ENCODE measurements at places on chromosomes 13 and 19.

DNA sequence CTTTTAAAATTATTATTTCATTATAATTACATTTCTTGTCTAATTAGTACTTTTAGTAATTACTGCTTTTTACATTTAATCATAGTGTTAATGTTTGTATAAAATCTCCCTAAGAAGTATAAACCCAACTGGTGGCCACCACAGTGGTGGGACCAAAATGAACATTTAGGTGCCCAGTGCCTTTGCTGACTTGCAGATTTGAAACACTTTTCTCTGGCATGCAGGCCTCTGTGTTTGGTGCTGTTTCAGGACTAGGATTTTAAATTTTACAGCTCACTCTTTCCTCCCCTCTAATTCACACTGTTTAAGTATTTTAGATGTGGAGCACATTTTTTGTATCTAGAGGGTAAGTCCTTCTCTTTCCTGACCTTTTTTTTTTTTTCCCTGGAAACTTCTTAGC, 17.5 kb downstream of the UBAC2 start:
- no peak for DNase-seq

DNA sequence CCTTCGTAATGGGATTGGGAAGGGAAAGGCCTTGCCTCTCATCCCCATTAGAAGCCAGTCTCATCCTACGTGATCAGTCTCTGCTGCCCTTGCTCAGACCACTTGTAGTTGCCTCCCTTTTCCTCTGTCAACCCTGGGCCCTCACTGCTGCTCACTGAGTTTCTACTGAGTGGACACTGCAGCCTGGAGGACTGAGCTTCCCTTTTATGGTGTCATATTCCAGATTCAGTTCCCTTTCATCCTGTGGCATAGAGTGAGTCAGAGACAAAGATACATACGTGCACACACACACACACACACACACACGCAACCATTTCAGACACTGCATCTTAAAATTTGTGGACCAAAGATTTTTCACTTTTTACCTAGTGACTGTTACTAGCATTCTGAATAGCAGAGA, 56.6 kb downstream of the COG3 start:
- DNase-seq: no peak

- DNase-seq: no peak
Measured at GRCh38 chr13:67106502-67107057, 123.6 kb downstream of the PCDH9 start.

- DNase-seq: no peak
Measured at GRCh38 chr13:98535501-98536354, 41.2 kb downstream of the STK24 start.

- DNase-seq: no peak
Measured at GRCh38 chr19:32877977-32878745, 8.6 kb upstream of the SLC7A9 start.

DNA sequence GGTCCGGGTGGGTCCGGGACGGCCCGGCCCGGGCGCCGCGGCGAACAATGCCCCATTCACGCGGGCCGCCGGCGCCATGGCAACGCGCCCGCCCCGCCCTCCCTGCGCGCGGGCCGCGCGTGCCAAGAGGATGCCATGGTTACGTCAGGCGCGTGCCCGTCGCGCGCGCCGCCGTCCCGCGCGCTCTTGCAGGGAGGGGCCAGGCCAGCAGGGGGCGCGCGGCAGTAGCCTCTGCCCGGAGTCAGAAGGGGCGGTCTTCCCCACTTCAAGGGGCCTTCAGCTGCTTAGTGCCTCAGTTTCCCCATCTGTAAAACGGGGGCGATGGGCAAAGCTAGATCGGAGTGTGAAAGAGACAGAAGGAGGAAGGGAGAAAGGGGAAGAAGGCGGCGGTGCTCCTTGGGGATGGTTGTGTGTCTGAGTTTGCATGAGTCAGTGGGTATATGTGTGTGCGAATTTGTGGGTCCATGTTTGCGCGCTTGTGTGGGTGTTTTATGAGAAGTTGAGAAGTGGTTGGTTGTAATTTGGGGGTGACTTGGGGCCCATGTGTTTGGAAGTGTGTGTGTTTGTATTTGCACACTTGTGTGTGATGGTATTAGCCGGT, 11.6 kb upstream of the NFIX start:
- DNase-seq: peak; percentile 81

- peak; percentile 82 for DNase-seq
Measured at GRCh38 chr19:14561847-14562351, 10.0 kb downstream of the NDUFB7 start.

DNA sequence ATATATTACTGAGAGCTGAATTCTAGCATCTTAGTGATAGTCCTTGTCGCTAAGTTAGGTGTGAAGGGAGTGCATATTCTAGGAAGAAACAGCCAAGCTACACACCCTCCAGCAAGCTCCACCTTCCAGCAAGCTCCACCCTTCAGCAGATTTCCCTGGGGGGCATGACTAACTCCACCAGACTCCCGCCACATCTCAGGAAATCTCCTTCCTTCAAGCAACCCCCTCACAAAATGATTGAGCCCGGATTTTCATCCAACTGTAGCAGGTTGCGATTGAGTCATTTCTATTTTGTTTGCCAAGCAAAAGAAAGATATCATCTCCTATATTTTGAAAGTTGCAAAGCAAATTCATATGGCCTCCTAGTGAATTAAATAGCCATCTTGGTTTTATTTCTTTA, 162.1 kb upstream of the TMTC4 start:
- DNase-seq: no peak

- DNase-seq: no peak
Measured at GRCh38 chr19:17830567-17831418, 9.5 kb upstream of the INSL3 start.

GRCh38 chr19:44590245-44591059, 22.9 kb upstream of the IGSF23 start:
- DNase-seq: no peak

- DNase-seq: no peak
Measured at GRCh38 chr19:12034620-12035019, 859 bp downstream of the ZNF433 start.

- DNase-seq: peak; percentile 32
Measured at GRCh38 chr19:6685482-6685881, 15.5 kb upstream of the TNFSF14 start.

DNA sequence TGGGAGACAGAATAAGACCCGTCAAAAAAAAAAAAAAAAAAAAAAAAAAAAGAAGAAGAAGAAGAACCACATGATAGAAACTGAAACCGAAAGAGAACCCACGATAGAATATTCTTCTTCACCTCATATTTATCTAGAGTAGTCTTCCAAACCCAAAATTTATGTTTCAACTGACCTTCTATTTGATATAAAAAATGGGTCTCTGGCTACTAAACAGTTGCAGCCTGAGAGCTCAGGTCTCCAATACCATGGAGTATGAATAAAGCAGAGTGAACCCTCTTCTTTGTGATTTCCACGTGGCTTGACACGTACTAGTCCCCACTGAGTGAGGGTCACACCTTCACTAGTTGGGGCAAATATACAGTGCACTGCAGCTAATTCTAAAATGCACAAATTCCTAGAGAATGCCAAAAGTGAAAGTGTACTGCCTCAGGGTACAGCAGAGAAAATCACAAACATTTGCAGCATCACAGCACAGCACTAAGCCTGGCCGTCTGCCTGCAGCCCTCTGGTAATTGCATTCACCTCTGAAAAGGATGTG, 30.8 kb upstream of the RFC3 start:
- no peak for DNase-seq

- no peak for DNase-seq
Measured at GRCh38 chr13:38687246-38688229, 661 bp downstream of the FREM2 start.

DNA sequence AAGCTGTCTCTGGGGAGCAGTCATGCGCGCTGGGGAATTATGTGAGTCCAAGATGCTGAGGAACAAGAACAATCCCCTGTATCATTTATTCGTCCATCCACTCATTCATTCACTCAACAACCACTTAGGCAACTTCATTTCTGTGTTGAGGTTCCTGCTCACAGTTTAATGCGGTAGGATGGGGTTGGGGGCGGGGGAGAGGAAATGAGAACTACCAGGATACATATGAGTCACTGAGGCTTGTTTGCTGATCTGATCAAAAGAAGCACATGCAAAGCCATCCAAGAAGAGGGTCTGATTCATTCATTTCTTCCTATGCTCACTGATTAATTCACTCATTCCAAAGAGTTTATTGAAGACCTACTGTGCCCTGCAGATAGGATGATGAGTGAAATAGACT, 20.9 kb downstream of the ZNF536 start:
- no peak for DNase-seq

DNA sequence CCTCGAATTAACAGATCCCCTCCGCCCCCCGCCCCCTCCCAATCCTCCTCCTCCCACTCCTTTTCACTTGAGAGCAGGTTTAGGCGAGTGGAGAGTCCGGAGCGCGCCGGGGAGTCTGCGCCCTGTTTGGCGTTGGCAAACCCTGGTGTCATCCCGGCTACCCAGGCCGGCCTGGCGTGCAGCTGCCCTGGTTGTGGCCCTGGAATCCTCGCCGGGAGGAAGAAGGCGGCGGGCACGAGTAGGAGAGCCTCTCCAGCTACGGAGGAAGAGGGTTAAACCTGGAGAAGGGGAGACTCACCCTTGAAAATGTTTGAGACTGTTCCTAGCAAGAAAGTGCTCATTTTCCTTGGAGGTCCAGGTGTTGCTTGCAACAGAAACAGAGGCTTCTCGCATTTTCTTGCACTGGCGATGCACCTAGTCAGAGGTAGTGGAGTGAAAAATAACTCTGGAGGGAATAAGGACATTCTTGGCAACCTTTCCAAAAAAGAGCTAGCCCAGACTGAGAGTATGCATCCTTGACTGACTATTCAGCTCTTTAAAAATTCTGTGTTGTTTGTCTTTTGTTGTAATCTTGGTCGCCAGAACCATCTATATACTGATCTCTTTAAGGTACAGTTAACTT, 1.3 kb upstream of the SOX21 start:
- DNase-seq: no peak

DNA sequence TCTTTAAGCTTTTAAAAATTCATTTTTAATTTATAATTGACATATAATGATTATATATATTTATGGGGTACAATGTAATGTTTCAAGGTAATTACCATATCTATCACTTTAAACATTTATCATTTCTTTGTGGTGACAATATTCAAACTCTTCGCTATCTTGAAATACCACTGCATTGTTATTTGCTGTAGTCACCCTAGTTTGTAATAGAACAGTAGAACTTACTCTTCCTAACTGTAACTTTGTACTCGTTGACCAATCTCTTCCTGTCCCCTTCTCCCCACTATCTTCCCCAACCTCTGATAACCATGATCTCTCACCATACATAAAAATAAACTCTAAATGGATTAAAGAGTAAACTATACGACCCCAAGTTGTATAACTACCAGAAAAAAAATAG, 20.4 kb downstream of the COG6 start:
- no peak for DNase-seq

GRCh38 chr19:54662730-54663129, at the start of gene LILRB4:
LILRB4 (plus strand) TSS chr19:54662985; CDS start chr19:54663034, 49 bp downstream.
- DNase-seq: no peak

DNA sequence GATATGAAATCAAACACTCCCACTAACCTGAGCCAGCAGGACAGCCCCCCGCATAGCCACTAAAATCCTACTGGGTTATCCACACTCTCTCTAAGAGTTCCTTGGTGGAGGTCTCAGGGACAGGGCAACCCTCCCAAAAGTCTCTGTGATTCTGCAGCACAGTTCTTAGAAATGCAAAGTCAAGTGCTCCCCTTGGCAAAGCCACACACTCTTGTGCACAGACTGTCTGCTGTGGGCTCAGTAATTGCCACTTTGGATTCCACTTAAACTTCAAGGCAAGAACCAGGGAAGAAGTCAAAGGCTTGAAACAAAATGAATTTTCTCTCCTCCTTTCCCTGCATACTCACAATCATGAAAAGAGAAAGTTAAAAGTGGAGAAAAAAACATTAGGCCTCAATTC, 61.5 kb downstream of the DOCK9 start:
- DNase-seq: no peak

DNA sequence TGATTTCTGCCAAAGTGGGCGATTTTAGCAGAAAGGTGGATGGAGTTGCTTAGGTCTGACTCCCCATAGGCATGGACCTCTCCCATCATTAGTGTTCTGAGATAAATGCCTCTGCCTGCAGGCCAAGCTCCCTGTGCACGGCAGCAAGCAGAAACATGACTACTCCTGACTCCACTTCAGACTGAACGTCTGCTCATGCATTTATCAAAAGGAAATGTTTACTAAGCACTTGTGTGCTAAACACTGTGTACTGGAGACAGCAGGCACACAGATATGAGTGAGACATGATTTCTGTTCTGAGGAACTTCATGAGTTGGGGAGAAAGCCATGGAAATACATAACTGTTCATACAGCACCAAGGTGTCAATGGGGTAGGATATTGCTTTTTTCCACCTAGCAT, 149.6 kb downstream of the MIPEP start:
- no peak for DNase-seq

DNA sequence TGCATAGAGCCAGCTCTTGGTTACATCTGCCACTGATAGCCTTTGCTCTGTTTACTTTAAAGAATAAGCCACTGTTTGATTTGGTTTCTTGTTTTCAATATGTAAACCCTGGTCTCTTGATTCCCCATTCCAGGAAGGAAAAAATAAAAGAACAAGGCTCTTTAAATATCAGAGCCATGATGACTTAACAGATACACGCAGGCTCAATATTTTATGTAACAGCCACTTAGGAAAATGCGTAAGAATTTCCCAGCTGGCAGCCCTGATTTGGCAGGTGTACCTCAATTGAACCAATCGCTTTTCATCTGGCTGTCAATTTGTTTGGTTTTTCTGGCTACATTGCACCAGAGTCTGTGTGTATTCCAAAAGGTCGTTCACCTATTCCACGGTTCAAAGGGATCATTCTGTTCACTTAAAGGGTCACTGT, 65.6 kb downstream of the IRS2 start:
- no peak for DNase-seq

DNA sequence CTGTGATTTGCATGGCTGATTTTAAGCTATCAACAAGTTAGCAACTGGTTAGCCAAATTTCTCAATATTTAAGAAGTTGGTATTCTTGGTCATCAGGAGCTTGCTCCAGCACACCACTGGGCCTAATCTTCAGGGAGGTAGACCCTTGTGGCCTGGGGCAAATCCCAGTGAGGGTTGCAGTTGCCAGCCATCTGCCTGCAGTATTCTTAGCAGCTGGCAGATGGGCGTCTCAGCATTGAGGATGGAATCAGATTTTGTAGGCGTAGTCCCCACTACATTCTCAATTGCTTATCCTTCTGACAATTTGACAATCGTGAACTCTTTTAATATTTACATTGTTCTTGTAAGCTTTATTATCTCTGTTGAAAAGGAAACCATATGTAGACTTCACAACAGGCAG, 1266.2 kb downstream of the SLITRK5 start:
- DNase-seq: no peak

GRCh38 chr13:49450105-49450819, 6.2 kb downstream of the SETDB2 start:
- DNase-seq: no peak

GRCh38 chr13:66128201-66128600, 1101.9 kb downstream of the PCDH9 start:
- DNase-seq: no peak

DNA sequence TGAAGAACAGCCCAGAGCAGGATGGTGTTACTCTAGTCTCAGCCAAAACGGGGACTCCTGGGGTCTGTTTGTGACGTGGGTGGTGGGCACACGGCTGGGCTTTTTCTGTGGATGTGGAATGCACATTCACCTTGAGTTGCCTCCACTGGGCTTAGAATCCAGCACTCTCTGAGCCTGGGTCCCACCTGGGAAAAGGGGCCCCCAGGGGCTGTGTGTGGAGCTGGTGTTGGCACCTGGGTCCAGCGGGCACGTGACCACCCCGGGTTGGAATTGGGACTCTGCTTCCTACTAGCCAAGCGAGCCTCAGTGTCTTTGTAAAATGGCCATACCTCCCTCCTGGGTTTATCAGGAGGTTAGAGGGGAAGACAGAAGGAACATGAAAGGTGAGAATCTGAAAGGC, 29.2 kb upstream of the F2RL3 start:
- DNase-seq: no peak
